Endodermal cell (in vitro differentiated cells): ENCODE measurements at places on chromosomes 1 and 21. TPM values are rescaled to one million over a fixed set of nuclear protein-coding genes. Genes with fewer than 3 reads are reported as not detected.

HCRTR1 gene
- total RNA-seq, result not detected in 2 replicates

TMEM51 gene
- 10.2 and 12.1 TPM in 2 replicates for total RNA-seq

OR2T33 gene
- not detected in 2 replicates for total RNA-seq

CFAP74 gene
- 0.34 and 0.75 TPM in 2 replicates for total RNA-seq

DNA sequence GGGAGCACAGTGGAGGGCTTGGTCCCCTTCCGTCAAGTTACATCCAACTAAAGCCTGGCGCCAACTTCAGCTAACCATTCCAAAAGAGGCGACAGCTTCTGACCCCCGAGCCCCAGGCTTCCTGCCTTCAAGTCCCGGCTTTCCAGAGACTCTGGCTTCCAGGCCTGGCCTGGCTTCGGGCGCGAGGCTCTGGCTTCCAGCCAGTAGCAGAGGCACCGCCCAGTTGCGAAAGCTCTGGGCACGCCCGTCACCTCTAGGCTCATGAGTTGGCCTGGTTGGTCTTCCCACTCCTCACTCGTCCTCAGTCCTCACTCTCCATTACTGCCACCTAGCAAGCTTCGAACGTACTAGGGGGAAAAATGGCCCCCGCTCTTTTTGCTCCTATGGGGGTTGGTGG lies 30.0 kb upstream of the C1orf185 start:
- no peak for DNase-seq
- H3K27me3 ChIP-seq, result no peaks in the 10 kb centered on the region
- H3K27ac ChIP-seq, result no peak overlapping the region

GRCh38 chr1:53319296-53320101 lies 8.4 kb downstream of the LRP8 start:
- peaks cover 7% of the 10 kb centered on the region for H3K4me1 ChIP-seq
- H3K4me3 ChIP-seq, result no peak overlapping the region
- H3K36me3 ChIP-seq, result peaks cover 27% of the 10 kb centered on the region
- no peak for DNase-seq
- peak overlapping the region; percentile 32 for H3K27ac ChIP-seq

DNA sequence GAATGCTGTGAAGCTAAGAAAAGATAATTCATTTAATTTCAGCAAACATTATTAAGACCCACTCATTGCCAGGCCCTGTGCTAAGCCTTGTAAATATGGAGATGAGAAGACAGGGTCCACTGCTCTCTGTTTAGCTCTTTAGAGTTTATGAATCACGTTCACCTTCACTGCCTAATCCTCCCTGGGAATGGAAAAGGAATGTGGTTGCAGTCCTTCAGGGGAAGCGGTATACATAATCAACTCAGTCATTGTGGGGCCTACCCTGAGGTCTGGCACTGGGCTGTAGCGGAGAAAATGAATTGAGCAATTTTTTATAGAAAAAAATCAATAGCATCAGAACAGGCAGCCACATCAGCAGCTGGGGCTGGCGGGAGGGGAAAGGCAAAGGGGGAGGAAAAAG lies 412.1 kb upstream of the NFIA start:
- no peak for DNase-seq
- no peak overlapping the region for H3K27ac ChIP-seq
- H3K4me1 ChIP-seq, result no peaks in the 10 kb centered on the region
- H3K36me3 ChIP-seq, result no peaks in the 10 kb centered on the region
- no peak overlapping the region for H3K4me3 ChIP-seq

- peaks cover 9% of the 10 kb centered on the region for H3K4me1 ChIP-seq
- H3K27me3 ChIP-seq, result no peaks in the 10 kb centered on the region
- H3K4me3 ChIP-seq, result no peak overlapping the region
Measured at GRCh38 chr1:89900791-89901708, 80.2 kb downstream of the LRRC8D start.
